ENCODE measurements at places on chromosomes 7 and 10. TPM values are rescaled to one million over a fixed set of nuclear protein-coding genes. Genes with fewer than 3 reads are reported as not detected.

ITPRID1 gene
- total RNA-seq = not detected

SFTPA1 gene
- total RNA-seq = under 0.01 TPM

TAF5 gene
- total RNA-seq = 7.7 TPM

AMPH gene
- 1.5 TPM for total RNA-seq

ANKRD30A gene
- total RNA-seq = not detected

CD36 gene
- total RNA-seq = 2.6 TPM

FZD1 gene
- total RNA-seq = 18.7 TPM

CHAT gene
- total RNA-seq = not detected

NOC3L gene
- 60.1 TPM for total RNA-seq

NAT16 gene
- under 0.01 TPM for total RNA-seq

STAG3 gene
- 1.00 TPM for total RNA-seq

RBM20 gene
- total RNA-seq = under 0.01 TPM

ARID5B gene
- 49.0 TPM for total RNA-seq

EBLN1 gene
- not detected for total RNA-seq

TEX36 gene
- total RNA-seq = not detected

OIT3 gene
- total RNA-seq = under 0.01 TPM

HILPDA gene
- total RNA-seq = 19.5 TPM

TAS2R41 gene
- not detected for total RNA-seq

OAT gene
- total RNA-seq = 188 TPM

FASTK gene
- total RNA-seq = 88.9 TPM

UCMA gene
- not detected for total RNA-seq

PROSER2 gene
- 0.44 TPM for total RNA-seq

LRRD1 gene
- not detected for total RNA-seq

ACADSB gene
- total RNA-seq = 8.0 TPM

ADCY1 gene
- 0.33 TPM for total RNA-seq

FMC1 gene
- 8.9 TPM for total RNA-seq

LIPN gene
- not detected for total RNA-seq

HSPA12A gene
- total RNA-seq = 21.0 TPM

PBLD gene
- total RNA-seq = 3.7 TPM

LRRN3 gene
- 4.1 TPM for total RNA-seq

ABCB1 gene
- total RNA-seq = 0.50 TPM

STOX1 gene
- 0.12 TPM for total RNA-seq

COBL gene
- total RNA-seq = under 0.01 TPM

CPN1 gene
- not detected for total RNA-seq

LRRC4 gene
- total RNA-seq = 0.22 TPM

AGR3 gene
- total RNA-seq = not detected

IL6 gene
- 0.55 TPM for total RNA-seq

NUTM2E gene
- not detected for total RNA-seq

DNAH11 gene
- total RNA-seq = under 0.01 TPM

CRHR2 gene
- not detected for total RNA-seq

ACTL6B gene
- not detected for total RNA-seq

CYP2E1 gene
- 0.37 TPM for total RNA-seq

HOXA3 gene
- total RNA-seq = 1.2 TPM

SORBS1 gene
- 0.75 TPM for total RNA-seq

KNDC1 gene
- 3.2 TPM for total RNA-seq

ANXA8 gene
- total RNA-seq = 0.12 TPM

OGDHL gene
- total RNA-seq = 0.37 TPM

ZCCHC24 gene
- 19.6 TPM for total RNA-seq

VIPR2 gene
- total RNA-seq = not detected

SEMA4G gene
- 1.00 TPM for total RNA-seq

LRRC17 gene
- 37.5 TPM for total RNA-seq

HMX2 gene
- total RNA-seq = not detected

VAX1 gene
- total RNA-seq = not detected

COL28A1 gene
- 0.55 TPM for total RNA-seq
